ENCODE measurements at places on chromosomes 3 and 15.

GRCh38 chr3:61637088-61638051, 76.0 kb downstream of the PTPRG start:
- peaks cover 14% of the 10 kb centered on the region for H3K4me1 ChIP-seq
- H3K4me3 ChIP-seq = no peak overlapping the region
- H3K27ac ChIP-seq = no peak overlapping the region
- no peaks in the 10 kb centered on the region for H3K27me3 ChIP-seq
- no peak for DNase-seq

GRCh38 chr15:37260255-37260654, 159.9 kb upstream of the MEIS2 start:
- no peak for DNase-seq
- H3K4me1 ChIP-seq = no peaks in the 10 kb centered on the region
- no peaks in the 10 kb centered on the region for H3K27me3 ChIP-seq
- H3K36me3 ChIP-seq = no peaks in the 10 kb centered on the region
- H3K27ac ChIP-seq = no peak overlapping the region

DNA sequence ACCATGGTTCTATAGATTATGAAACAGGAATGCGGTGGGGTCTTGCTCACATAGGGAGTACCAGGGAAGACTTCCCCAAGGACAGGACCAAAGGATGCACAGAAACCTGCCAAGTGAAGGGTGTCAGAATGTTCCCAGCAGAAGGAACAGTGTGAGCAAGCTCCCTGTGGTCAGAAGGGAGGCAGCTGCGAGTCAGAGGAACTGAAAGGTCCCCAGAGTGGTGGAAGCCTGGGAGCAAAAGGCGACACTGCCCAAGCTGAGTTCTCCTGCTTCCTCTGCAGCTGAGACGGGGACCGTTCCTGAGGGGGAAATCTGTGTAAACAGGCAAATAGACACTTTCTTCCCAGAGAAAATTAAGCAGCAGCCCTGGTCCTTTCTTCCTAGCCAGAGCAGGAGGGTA, 14.2 kb upstream of the SLC6A6 start:
- no peak overlapping the region for H3K27ac ChIP-seq
- H3K36me3 ChIP-seq = no peaks in the 10 kb centered on the region
- H3K4me3 ChIP-seq = no peak overlapping the region
- DNase-seq = no peak
- H3K27me3 ChIP-seq = peaks cover 13% of the 10 kb centered on the region

- peak; percentile 2 for DNase-seq
- H3K36me3 ChIP-seq = no peaks in the 10 kb centered on the region
- no peaks in the 10 kb centered on the region for H3K27me3 ChIP-seq
- no peak overlapping the region for H3K4me3 ChIP-seq
- no peak overlapping the region for H3K27ac ChIP-seq
Observed at GRCh38 chr15:95347837-95348236, 982.7 kb upstream of the NR2F2 start.

DNA sequence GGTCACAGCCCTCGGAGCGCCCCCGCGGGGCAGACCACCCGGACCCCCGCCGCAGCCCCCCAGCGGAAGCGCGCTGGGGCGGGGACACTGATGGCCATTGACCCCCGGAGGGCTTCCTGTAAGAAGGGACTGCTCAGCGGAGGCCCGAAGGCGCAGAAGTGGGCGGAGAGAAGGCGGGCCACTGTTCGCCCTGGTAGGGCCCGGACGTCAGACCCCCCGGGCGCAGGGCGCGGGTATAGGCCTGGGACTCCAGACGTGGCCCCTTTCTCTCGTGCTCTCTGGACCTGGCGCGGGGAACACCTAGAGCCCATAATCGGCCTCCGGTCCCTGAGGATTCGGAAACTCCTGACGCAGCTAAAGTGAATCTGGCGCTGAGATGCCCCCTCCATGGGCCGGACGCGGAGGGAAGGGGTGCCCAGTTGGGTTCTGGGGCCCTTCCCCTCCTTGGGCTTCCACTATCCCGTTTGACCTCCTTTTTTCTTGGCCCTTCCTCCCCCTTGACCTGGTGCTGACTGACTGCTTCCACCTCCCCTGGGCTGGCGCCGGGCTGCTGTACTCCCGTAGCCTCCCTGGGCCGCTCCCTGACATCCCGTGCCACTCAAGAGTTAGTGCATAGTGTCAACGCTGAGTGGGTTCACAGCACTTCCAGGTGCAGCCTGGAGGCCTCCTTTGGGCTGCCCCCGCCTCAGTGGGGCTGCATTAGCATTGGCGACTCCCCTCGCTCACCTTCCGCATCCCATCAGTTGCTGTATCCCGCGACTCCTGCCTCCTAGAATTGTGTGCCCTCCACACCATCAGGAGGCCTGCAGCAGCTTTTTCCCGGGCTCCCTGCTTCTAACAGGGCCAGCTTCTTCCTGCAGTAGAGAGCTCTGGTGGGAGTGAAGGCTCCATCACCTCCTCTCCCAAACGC, 694 bp downstream of the ABTB1 start:
- H3K4me3 ChIP-seq = peak overlapping the region; percentile 79
- no peak for DNase-seq
- no peaks in the 10 kb centered on the region for H3K27me3 ChIP-seq

DNA sequence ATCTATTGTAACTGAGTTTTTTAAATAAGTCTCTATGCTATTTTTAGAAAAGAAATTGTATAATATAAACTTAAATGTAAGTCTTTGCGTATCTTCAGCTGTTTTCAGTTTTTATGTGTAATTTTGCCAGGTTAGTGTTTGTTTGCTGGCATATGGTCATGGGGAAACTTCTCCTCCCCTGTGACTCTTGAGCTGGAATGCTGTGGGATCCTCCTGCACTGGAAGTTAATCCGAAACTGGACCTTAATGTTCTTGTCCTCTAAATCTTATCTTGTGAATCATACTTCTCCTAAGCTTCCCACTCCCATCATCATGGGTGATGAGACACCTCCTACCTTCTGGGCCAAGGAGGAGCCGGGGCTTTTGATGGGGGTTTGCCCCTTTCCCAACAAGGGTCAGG, 52.4 kb upstream of the CHST2 start:
- H3K4me3 ChIP-seq = no peak overlapping the region
- no peaks in the 10 kb centered on the region for H3K36me3 ChIP-seq
- no peak for DNase-seq
- H3K27me3 ChIP-seq = no peaks in the 10 kb centered on the region
- H3K4me1 ChIP-seq = no peaks in the 10 kb centered on the region
- H3K27ac ChIP-seq = no peak overlapping the region

DNA sequence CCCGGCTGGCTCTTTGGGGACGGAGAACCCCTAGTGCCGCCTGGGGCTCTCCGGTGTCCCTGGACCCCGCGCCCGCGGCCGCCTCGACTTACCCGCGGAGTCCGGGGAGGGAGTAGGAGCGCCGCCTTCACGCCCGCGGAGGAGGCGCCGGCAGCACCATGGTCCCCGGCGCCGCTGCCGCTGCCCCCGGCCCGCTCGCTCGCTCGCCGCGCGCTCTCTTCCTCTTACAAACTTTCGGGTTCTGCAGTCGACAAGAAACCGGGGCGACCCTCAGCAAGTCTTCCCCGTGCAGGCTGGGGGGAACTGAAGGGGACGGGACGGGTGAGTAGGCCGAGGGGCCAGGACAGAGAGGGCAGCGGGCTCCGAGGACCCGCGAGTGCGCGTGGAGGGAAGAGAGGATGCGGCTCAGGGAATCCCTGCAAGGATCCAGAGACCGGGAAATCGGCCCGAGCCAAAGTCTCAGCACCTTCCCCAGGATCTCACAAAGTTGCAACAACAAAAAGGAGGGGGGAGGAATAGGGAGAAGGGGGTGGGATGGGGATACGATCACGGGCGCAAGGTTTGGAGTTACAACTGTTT, 2.0 kb downstream of the FOXP1 start:
- peak overlapping the region; percentile 97 for H3K27ac ChIP-seq
- H3K4me1 ChIP-seq = peaks cover 26% of the 10 kb centered on the region
- no peak for DNase-seq

All from MCF 10A (cell line).